ENCODE measurements at places on chromosomes 1 and 21.
A peak's percentile ranks its signal among the peaks of the same experiment; 100 is the strongest.

- no peak for DNase-seq
These were observed 22.7 kb downstream of the COL6A2 start for GRCh38 chr21:46120301-46121285.

DNA sequence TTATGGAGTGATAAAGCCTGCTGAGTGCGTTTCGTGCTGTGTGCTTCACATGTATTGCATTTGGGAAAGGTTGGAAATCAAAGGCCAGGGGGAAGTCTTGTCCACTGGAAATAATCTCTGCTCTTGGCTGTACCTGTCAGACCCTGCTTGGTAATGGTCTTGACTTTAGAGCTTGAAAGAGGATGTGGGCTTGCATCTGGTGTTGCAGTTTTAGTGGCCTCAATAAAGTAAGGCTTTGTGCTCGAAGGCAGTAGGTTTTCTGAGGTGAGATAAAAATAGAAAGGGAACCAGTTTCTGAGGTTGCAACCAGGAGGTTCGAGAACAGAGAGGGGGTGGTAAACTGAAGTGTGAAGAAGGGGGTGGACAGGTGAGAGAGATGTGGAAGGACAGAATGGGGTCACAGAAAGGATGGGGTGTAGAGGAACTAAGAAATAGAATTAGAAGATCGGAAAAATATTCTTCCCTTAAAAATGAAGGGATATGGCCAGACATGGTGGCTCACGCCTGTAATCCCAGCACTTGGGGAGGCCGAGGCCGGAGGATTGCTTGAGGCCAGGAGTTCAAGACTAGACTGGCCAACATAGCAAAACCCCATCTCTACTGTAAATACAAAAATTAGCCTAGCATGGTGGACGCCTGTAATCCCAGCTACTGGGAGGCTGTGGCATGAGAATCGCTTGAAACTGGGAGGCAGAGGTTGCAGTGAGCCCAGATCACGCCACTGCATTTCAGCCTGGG is 1.5 kb downstream of the S100PBP start:
- DNase-seq = peak; percentile 71

GRCh38 chr1:88736633-88737248 is 52.7 kb downstream of the PKN2 start:
- peak; percentile 47 for DNase-seq

DNA sequence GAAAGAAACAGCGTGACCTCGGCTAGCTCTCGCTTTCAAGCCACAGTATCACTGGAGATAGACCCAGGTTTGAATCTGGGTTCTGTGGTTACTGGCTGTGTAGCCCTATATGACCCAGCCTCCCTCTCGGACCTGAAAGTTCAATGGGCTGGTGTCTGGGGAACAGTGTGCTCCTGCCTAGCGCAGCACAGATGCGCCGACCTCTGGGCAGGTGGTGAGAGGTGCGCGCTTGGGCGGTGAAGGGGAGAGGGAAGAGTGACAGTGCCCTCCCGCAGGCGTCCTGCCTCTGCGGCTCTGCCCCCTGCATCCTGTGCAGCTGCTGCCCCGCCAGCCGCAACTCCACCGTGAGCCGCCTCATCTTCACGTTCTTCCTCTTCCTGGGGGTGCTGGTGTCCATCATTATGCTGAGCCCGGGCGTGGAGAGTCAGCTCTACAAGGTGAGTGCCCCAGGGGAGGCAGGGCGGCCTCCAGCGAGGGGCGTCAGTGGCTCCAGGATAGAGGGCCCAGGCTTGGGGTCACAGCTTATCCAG is 10.5 kb downstream of the SERINC2 start:
- no peak for DNase-seq

GRCh38 chr1:17893891-17894631 is 138.9 kb downstream of the ACTL8 start:
- no peak for DNase-seq

- DNase-seq = no peak
These were observed 7.7 kb downstream of the PDZK1IP1 start for GRCh38 chr1:47181955-47182675.

- no peak for DNase-seq
These were observed 16.7 kb upstream of the IL10RB start for GRCh38 chr21:33249331-33250002.

DNA sequence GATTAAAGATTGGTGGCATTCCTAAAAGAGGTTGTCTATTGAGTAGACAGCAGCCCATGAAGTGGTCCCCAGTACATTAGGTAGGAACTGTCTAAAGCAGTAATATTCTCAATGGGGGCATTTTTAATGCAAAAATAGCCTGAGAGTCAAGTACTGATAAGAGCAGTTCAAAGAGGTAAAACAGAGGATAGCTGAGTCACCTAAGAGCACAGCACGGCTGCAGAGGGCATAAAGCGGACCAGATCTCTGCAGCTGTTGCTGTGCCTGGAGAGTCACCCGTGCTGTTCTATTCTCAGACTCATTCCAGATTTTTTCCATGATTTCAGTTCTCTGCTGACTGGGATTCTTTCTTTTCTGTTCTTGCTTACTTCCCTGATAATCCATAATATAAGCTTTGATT is 313.2 kb downstream of the OLFM3 start:
- DNase-seq = no peak

DNA sequence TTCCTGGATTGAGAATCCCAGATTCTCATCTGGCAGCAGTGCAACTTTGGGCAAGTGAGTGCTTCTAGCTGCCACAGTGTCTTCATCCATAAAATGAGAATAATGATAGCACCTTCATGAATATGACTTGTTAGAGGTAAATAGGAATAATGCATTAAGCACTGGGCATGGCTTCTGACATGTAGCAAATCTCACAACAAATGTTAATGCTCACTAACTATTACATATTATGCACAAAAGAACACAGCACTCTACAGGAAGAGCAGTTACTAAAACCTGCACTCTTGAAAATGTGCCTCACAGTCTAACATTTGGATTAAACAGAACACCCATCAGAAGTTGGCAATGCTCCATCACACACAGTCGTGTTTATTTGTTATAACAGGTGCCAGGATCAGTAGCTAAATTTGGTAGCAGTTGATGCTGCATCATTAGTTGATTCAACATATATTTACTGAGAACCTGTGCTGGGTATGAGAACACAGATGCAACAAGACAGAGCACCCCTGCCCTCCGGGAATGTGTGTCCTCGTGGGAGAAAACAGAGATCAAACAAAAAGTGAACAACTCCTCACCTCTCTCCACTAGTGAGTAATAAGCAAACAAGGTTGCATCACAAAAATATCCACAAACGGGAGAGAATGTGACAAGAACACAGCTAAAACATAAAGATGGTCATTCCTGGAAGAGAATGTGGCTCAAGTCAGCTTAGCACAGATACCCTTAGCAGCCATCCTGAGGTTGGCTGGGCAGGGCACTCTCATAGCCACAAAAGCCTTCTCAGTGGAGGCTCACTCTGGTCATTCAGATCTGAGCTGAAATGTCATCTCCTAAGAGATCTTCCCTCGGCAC is 26.2 kb upstream of the LBR start:
- peak; percentile 47 for DNase-seq

DNA sequence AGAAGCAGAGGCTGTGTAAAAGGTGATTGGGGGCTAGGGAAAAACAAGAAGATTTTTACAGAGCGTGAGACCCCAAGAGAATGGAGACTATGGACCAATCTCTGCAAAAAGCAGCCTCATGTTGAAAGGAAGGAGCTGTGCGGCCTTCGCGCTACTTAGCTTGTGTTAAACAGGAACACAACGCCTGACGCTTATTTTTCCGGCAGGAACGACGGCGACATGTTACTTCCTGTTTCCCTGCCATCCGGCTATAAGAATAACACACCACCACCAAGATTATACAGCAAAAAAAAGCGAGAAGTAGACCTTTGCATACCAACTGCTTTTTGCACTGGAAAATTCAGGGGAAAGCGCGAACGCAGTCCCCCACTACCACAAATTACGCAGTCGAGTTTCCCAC is 272.7 kb downstream of the FAM72C start:
- DNase-seq = no peak

- no peak for DNase-seq
These were observed 299.8 kb upstream of the USP25 start for GRCh38 chr21:15430023-15430422.

DNA sequence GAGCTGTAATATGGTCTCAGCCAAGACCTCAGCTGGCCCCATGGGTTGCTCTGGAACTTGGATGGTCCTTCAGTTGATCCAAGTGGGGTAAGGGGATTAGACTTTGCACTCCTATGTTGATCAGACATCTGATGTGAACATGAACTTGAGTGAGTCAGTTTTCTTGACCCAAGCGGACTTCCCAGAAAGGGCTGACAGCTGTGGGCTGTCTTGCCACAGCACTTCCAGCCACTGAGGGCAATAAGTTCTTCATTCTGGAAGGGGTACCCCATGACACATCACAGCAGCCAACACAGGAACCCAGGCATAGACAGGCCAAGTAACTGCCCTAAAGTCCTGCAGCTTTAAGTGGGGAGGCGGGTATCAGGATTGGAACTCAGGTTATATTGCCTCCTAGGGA is 93.9 kb upstream of the USP24 start:
- no peak for DNase-seq

DNA sequence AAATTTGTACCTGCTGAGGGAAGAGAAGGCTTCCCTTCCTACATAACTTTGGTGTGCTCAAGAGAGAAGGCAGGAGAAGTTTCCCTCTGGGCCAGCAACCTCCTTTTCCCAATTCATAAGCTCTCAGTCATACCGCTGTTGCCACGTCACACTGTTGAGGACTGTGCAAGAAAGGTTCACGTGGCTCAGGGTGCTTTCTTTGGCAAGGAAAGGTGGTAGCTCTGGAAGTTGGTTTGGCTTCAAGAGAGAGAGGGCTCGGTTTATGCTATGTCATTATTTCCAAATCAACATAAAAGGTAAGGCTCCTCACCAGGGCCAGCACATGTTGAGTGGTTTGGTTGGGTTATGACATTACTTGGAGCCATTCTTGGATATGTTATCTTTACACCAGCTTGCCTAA is 77.3 kb downstream of the TNFSF18 start:
- no peak for DNase-seq

- no peak for DNase-seq
These were observed 22.9 kb upstream of the FOXE3 start for GRCh38 chr1:47393141-47393540.

DNA sequence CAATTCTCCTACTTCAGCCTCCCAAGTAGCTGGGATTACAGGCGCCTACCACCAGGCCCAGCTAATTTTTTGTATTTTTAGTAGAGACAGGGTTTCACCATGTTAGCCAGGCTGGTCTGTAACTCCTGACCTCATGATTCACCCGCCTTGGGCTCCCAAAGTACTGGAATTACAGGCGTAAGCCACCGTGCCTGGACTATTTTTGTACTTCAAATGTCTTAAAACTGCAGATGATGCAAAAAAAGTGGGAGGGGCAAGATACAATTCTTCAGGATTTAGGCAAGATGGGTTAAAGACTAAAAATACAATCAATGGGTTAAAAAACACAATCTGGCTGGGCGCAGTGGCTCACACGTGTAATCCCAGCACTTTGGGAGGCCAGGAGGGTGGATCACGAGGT is 4.7 kb downstream of the SCAF4 start:
- DNase-seq = no peak

- DNase-seq = no peak
These were observed 21.0 kb downstream of the RAVER2 start for GRCh38 chr1:64765826-64766225.

DNA sequence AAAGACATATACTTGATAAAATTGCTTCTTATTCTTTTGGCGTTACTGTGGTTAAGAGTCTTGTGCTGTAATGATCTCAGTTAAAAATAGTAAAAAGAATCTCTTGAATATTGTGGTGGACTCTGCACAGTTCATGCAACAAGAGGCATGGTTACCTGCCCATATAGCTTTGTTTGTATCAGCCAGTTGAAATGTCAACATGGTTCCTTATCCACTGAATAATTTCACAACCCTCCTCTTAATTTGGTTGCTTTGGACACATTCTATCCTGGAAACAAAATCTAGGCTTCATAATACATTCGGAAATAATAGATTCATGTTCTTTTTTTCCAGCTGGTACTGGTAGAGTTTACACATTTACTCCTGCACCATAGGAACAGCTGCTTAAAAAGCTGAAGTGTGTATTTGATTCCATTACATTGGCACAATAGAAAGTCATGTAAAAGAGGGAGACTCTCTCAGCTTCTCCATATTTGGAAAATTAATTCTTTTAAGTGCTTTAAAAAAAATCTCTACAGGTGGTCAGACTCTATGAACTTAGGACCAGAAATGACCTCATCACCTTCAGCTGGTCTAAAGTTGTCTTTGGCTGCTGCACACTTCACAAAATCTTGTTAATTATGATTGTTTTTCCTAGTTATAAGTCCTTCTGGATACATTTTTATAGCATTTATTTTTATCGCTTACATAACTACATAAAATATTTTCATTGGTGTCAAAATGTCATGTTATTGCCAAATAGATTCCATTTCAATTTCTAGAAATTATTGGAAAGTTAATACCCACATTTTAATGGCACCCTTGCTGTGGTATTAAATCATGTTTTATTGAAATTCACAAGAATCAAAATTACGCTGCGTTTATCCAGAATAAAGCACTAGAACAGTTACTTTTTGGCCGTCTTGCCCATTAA is 100.2 kb downstream of the LTN1 start:
- no peak for DNase-seq

DNA sequence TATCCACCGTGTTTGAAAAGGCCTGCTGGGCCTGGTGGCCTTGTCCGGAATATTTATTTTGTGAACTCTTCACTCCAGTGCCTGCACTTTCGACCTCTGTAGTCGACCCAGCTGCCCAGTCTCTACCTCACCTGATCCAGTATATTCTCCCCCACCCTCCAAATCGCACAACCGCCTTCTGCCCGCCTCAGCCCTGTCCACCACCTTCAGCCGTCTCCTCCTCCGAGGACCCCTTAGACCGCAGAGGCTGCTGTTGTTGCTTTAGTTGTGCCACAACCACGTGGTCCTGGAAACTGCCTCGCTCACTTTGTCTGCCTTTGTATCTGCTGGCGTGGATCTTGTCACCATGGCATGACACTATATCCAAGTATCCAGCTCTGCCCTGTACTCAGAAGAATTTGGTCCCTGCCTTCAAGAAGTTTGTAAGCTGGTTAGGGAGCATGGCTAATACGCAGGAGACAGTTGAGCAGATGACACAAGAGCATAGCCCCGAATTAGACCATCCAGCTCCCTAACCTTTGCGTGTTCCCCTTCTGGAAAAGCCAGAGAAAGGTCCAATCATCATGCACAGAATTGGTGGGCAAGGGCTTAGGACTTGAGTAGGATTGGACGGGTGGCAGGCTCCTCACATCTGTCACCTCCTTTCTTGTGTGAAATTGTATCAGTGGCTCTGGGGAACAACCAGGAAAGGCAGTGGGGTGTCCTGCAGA is 1.5 kb downstream of the PHGDH start:
- DNase-seq = no peak

- DNase-seq = no peak
These were observed 51.6 kb upstream of the HPDL start for GRCh38 chr1:45275054-45275453.

- no peak for DNase-seq
These were observed 35.9 kb downstream of the POFUT2 start for GRCh38 chr21:45251635-45252447.

GRCh38 chr1:18240906-18241305 is 133.3 kb downstream of the IGSF21 start:
- DNase-seq = no peak

GRCh38 chr1:14906665-14907064 is 246.9 kb upstream of the TMEM51 start:
- no peak for DNase-seq

GRCh38 chr1:168148916-168149315 is 12.2 kb upstream of the GPR161 start:
- DNase-seq = no peak

GRCh38 chr1:208047476-208047934 is 136.6 kb upstream of the CD34 start:
- no peak for DNase-seq

GRCh38 chr1:236681219-236681618 is 5.1 kb upstream of the ACTN2 start:
- DNase-seq = no peak
